ENCODE measurements at places on chromosomes 11 and 22. TPM values are rescaled to one million over a fixed set of nuclear protein-coding genes. Genes with fewer than 3 reads are reported as not detected.

PRRG4 gene
- under 0.01 TPM for total RNA-seq

CASP5 gene
- not detected for total RNA-seq

TRPC6 gene
- total RNA-seq = not detected

MN1 gene
- total RNA-seq = 1.8 TPM

VWA5A gene
- 2.9 TPM for total RNA-seq

NEFH gene
- 0.59 TPM for total RNA-seq

IFITM10 gene
- 1.5 TPM for total RNA-seq

TTLL12 gene
- 33.2 TPM for total RNA-seq

RNF169 gene
- total RNA-seq = 16.9 TPM

SYT8 gene
- total RNA-seq = not detected

HEPACAM gene
- not detected for total RNA-seq

RASL10A gene
- not detected for total RNA-seq

CHST1 gene
- 0.59 TPM for total RNA-seq

MS4A15 gene
- total RNA-seq = not detected

SHISAL1 gene
- 3.9 TPM for total RNA-seq

MS4A8 gene
- total RNA-seq = not detected

WNT11 gene
- total RNA-seq = 0.37 TPM

DNAJB7 gene
- not detected for total RNA-seq

TSPAN4 gene
- 183 TPM for total RNA-seq

Data from smooth muscle cell of the umbilical artery (primary cell).